ENCODE measurements at places on chromosomes 7 and 10. TPM values are rescaled to one million over a fixed set of nuclear protein-coding genes. Genes with fewer than 3 reads are reported as not detected.

Gene MSMB
- total RNA-seq, result not detected

Gene OR2A1
- not detected for total RNA-seq

Gene DGKI
- 0.67 TPM for total RNA-seq

Gene TMEM213
- total RNA-seq, result 9.6 TPM

Gene EN2
- not detected for total RNA-seq

Gene BMPER
- 10.0 TPM for total RNA-seq

- peak within 1 kb of the TSS; percentile 61 for H3K27ac ChIP-seq
- H3K4me3 ChIP-seq, result peak within 1 kb of the TSS; percentile 30
- DNase-seq, result no peak
- no peaks in the 10 kb centered on the region for H3K36me3 ChIP-seq
Measured at GRCh38 chr7:41702635-41703371, at the start of gene INHBA. INHBA (minus strand) TSS chr7:41703090; CDS start chr7:41700374, 2,716 bp downstream.

DNA sequence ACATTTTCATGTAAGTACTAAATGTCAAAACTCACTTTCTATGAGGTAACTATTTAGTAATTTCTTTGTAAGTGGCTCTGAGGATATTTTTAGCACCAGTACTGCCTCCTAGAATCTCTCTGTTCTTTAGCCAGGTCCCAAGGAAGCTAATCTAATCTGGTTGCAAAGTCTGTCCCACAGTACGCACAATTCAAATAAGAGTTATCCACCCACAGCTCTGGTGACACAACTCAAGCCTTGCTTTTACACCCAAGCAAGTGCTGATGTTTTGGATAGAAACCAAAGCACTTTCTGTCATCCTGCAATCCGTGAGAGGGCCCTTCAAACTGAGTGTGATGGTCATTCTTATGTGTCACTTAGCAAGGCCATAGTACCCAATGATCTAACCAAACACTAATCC lies 14.5 kb downstream of the GIMAP5 start:
- no peaks in the 10 kb centered on the region for H3K27me3 ChIP-seq
- DNase-seq, result no peak
- no peak overlapping the region for H3K4me3 ChIP-seq
- H3K27ac ChIP-seq, result no peak overlapping the region

GRCh38 chr7:98119256-98119918 lies 12.7 kb downstream of the LMTK2 start:
- H3K4me3 ChIP-seq, result no peak overlapping the region
- no peaks in the 10 kb centered on the region for H3K27me3 ChIP-seq
- no peaks in the 10 kb centered on the region for H3K36me3 ChIP-seq
- peak overlapping the region; percentile 33 for H3K27ac ChIP-seq
- no peak for DNase-seq
- H3K4me1 ChIP-seq, result peaks cover 44% of the 10 kb centered on the region

DNA sequence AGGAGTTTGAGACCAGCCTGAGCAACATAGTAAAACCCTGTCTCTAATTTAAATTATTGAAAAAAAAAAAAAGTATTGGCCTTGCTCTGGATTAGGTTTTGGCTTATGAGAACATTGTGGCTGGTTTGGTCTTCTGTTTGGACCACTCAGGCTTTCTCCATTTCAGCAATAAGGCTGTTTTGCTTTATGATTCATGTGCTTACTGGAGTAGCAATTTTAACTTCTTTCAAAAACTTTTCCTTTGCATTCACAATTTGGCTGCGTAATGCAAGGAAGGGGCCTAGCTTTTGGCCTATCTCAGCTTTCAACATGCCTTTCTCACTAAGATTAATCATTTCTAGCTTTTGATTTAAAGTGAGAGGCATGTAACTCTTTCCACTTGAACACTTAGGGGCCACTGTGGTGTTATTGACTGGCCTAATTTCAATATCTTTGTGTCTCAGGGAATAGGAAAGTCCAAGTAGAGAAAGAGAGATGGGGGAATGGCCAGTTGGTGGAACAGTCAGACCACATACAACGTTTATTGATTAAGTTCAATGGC lies 38.0 kb upstream of the SRPK2 start:
- peaks cover 6% of the 10 kb centered on the region for H3K4me1 ChIP-seq
- H3K4me3 ChIP-seq, result no peak overlapping the region
- H3K27ac ChIP-seq, result no peak overlapping the region
- H3K27me3 ChIP-seq, result no peaks in the 10 kb centered on the region
- H3K36me3 ChIP-seq, result no peaks in the 10 kb centered on the region

GRCh38 chr10:52977581-52977980 lies 205.0 kb upstream of the MBL2 start:
- H3K27ac ChIP-seq, result no peak overlapping the region
- no peak for DNase-seq
- H3K4me3 ChIP-seq, result no peak overlapping the region

GRCh38 chr7:69359003-69359700 lies 239.1 kb upstream of the AUTS2 start:
- no peaks in the 10 kb centered on the region for H3K4me1 ChIP-seq
- no peaks in the 10 kb centered on the region for H3K36me3 ChIP-seq
- no peak for DNase-seq
- no peak overlapping the region for H3K4me3 ChIP-seq
- no peak overlapping the region for H3K27ac ChIP-seq

DNA sequence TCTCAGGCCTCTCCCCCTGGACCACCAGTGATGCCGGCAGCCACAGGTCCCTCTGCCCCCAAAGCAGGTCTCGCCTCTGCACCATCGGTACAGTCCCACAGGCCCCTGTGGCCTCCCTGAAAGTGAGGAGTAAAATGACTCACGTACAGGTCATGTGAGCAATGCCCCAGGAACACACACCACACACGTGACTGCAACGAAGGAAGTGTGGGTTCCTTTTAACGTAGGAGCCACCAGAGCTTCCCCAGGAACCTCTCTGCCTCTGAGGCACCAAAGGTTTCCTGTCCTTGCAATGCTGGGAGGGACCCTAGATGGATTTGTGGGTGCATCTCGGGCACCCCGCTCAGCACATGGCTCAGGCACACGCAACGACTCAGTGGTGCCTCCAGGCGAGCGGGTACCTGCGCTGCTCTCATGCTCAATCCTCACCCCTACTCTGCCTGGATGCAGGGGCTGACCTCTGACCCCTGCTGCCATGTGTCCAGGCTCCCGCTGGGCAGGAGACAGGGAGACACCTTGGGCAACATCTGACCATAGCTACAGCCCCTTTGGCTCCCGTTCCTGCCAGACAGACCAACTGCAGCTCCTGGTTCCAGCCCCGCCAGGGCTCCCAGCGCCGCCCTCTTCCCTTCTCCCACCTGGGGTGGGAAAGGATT lies 120.7 kb downstream of the PRKAG2 start:
- no peak for DNase-seq
- no peaks in the 10 kb centered on the region for H3K27me3 ChIP-seq
- H3K4me1 ChIP-seq, result peaks cover 44% of the 10 kb centered on the region
- peak overlapping the region; percentile 32 for H3K27ac ChIP-seq
- H3K4me3 ChIP-seq, result no peak overlapping the region

GRCh38 chr7:100015232-100016214 lies at the start of gene ZKSCAN1:
ZKSCAN1 (plus strand) TSS chr7:100015596; CDS start chr7:100023507, 7,911 bp downstream.
- H3K4me1 ChIP-seq, result peaks cover 29% of the 10 kb centered on the region
- DNase-seq, result peak; percentile 93
- peak within 1 kb of the TSS; percentile 100 for H3K4me3 ChIP-seq

- H3K4me1 ChIP-seq, result no peaks in the 10 kb centered on the region
- H3K27me3 ChIP-seq, result no peaks in the 10 kb centered on the region
- no peak overlapping the region for H3K4me3 ChIP-seq
- H3K27ac ChIP-seq, result no peak overlapping the region
- H3K36me3 ChIP-seq, result no peaks in the 10 kb centered on the region
Measured at GRCh38 chr7:23653942-23654341, 26.1 kb upstream of the FAM221A start.

DNA sequence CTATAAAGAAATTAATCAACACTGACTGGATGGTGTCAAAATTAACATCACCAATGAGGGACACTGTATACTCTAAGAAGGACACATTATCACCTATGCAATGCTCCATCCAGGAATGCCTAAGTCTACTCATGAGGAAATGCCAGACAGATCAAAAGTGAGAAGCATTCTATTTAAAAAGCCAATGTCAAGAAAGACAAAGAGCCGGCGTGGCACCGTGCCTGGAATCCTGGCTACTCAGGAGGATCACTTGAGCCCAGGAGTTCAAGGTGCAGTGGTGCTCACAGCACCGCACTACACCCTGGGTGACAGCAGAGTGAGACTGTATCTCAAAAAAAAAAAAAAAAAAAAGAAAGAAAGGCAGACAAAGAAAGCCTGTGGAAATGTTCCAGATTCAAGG lies 45.5 kb upstream of the ANAPC16 start:
- H3K4me1 ChIP-seq, result no peaks in the 10 kb centered on the region
- H3K4me3 ChIP-seq, result no peak overlapping the region
- peak overlapping the region; percentile 48 for H3K27ac ChIP-seq
- H3K27me3 ChIP-seq, result no peaks in the 10 kb centered on the region

GRCh38 chr10:118017071-118017740 lies 29.5 kb downstream of the RAB11FIP2 start:
- H3K27me3 ChIP-seq, result no peaks in the 10 kb centered on the region
- no peaks in the 10 kb centered on the region for H3K4me1 ChIP-seq
- no peaks in the 10 kb centered on the region for H3K36me3 ChIP-seq
- no peak overlapping the region for H3K4me3 ChIP-seq
- no peak overlapping the region for H3K27ac ChIP-seq

GRCh38 chr7:79454361-79454960 lies 994 bp upstream of the MAGI2 start:
- H3K27me3 ChIP-seq, result no peaks in the 10 kb centered on the region
- peak overlapping the region; percentile 94 for H3K27ac ChIP-seq
- DNase-seq, result peak; percentile 68
- H3K36me3 ChIP-seq, result no peaks in the 10 kb centered on the region
- peak overlapping the region; percentile 76 for H3K4me3 ChIP-seq

- no peaks in the 10 kb centered on the region for H3K36me3 ChIP-seq
- no peak for DNase-seq
- no peak overlapping the region for H3K4me3 ChIP-seq
- no peak overlapping the region for H3K27ac ChIP-seq
Measured at GRCh38 chr10:13437026-13437555, 89.0 kb upstream of the SEPHS1 start.

DNA sequence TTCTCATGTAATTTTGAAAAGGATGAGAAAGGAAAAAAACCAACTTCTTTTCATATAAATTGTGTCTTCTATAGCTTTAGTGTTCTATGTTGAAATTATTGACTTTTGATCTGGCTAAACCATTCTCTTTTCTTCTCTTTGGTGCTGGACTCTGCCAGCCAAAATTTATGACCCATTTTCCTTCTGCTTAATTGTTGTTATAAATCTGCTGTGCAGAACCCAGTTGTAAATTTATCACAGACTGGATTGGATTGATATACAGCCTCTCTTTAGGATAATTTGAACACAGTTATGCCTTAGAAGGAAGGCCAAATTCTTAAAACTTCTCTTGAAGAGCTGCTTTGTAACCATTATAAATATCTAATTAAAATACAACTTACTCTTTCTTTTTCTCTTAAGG lies 93.8 kb downstream of the PARP12 start:
- no peak overlapping the region for H3K4me3 ChIP-seq
- no peaks in the 10 kb centered on the region for H3K4me1 ChIP-seq
- DNase-seq, result no peak
- no peak overlapping the region for H3K27ac ChIP-seq
- no peaks in the 10 kb centered on the region for H3K27me3 ChIP-seq

DNA sequence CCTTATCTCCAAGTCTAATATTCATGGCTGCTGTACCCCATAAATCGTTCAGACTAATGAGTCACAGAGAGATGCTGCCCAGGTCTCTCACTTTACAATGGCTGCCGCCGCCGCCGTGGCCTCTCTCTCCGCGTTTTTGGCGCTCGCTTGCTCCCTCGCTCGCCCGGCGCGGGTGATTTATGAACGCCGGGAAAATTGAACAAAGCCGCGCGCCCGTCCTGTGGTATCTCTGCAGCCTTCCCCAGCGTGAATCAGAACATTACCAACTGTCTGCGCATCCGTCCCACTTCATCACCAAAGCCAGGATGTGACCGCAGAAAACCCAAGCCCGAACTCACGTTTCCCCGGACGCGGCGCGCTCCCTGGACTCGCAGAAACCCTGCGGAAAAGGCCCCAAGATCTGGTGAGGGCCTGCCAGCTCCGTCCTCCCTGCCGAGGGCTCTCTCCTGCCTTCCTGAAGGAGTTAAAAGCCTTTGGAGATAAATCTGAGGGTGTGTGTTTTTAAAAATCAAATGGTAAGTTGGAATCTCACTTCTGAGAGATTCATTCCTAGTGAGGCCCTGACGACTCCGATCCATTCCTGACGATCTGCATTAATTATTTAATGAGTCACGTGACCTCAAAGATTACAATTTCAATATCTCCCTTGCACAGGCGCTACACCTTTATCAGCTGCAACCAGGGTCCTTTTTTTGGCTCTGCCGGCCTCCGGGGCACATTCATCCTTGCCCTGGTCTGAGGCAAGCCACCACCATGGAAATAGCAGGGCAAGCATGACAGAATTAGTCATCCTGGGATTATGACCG lies 6.3 kb downstream of the HOXA4 start:
- peak overlapping the region; percentile 45 for H3K4me3 ChIP-seq
- no peak for DNase-seq
- H3K36me3 ChIP-seq, result no peaks in the 10 kb centered on the region
- H3K27me3 ChIP-seq, result peaks cover 5% of the 10 kb centered on the region

- no peaks in the 10 kb centered on the region for H3K27me3 ChIP-seq
- no peaks in the 10 kb centered on the region for H3K4me1 ChIP-seq
Measured at GRCh38 chr7:21898265-21898930, 47.3 kb downstream of the CDCA7L start.

DNA sequence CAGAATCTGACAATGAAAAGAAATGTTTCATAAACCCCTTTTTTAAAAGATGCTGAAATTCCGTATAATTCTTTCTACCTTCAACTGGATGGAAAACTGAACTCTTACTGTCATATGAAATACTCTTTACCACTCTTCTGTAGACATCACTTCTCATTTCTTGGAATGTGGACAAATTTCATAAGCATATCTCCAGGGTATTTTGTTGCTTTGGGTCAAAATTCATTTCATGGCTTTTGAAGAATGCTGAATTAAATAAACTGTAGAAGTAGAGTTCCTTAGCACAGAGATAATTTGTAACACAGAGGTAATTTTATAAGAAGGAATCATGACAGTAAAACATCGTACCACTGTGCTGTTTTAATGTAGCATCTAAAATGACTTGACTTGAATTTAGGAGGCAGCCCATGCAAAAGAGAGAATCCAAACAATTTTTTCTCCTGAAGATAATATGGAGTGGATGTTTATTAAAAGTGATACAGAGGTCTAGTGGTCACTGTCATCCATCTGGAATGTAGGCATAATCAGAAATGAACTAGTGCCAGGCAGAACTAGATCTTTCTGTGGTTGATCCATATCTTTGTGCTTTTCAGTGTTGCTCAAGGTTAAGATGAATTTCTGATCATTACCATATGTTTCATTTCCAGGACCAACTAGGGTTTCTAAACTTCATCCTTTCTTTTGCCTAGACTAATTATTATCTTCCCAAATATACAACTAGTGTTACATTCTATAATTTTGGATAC lies 492.0 kb downstream of the KIF20B start:
- no peaks in the 10 kb centered on the region for H3K4me1 ChIP-seq
- H3K27me3 ChIP-seq, result no peaks in the 10 kb centered on the region
- DNase-seq, result no peak
- H3K4me3 ChIP-seq, result no peak overlapping the region
- H3K36me3 ChIP-seq, result no peaks in the 10 kb centered on the region

GRCh38 chr10:108598831-108599230 lies 1324.5 kb downstream of the XPNPEP1 start:
- H3K4me3 ChIP-seq, result no peak overlapping the region
- DNase-seq, result no peak
- H3K27ac ChIP-seq, result no peak overlapping the region
- H3K27me3 ChIP-seq, result no peaks in the 10 kb centered on the region
- no peaks in the 10 kb centered on the region for H3K4me1 ChIP-seq

All from upper lobe of right lung (tissue), 1 donor.